ENCODE measurements at places on chromosomes 16 and 17.

- DNase-seq, result no peak
Measured at GRCh38 chr16:22635357-22635761, 124.7 kb downstream of the NPIPB5 start.

- no peak for DNase-seq
Measured at GRCh38 chr16:9521749-9522370, 430.4 kb downstream of the HAPSTR1 start.

DNA sequence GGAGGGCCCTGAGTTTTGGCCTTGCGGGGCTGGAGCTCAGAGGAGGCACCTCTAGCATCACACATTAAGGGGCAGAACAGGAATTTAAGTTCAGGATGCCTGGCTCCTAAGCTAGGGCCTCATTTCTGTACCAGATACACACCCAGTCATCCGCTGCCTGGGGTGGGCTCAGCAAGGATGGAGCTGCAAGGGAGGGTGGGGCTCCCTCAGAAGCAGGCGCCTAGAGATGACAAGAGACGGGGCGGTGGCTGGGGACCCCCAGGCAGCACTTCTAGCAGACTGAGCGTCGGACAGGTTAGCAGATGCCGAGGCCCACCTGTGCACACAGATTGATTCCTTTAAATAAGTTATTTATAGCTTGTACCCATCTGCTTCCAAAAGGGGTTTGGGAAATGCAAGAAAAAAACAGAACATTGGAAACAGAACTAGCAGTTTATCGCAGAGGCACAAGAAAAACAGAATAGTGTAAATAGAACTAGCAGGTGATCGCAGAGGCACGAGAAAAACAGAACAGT is 47.6 kb upstream of the CBFA2T3 start:
- DNase-seq, result no peak

GRCh38 chr16:56450275-56450985 is 702 bp downstream of the NUDT21 start:
- DNase-seq, result no peak

GRCh38 chr17:17677299-17678040 is 3.8 kb upstream of the RAI1 start:
- no peak for DNase-seq

DNA sequence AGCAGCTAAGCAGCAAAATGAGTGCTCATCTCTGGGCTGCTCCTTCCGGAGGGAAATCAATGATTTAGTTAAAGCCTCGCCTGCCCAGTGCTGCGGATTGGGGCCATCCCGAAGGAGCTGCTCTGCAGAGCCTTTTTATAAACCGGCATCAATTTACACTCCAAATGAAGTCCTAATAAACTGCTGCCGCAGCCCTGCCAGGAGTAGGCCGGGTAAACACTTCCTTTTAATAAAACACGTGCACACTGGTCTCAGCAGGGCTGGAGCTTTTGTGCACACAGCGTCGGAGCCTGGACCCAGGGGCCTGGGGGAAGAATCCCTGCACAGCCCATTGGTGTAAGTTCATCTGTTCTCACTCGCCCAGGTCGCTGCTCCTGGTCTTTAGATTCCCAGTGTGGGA is 79.6 kb upstream of the HS3ST2 start:
- DNase-seq, result no peak

DNA sequence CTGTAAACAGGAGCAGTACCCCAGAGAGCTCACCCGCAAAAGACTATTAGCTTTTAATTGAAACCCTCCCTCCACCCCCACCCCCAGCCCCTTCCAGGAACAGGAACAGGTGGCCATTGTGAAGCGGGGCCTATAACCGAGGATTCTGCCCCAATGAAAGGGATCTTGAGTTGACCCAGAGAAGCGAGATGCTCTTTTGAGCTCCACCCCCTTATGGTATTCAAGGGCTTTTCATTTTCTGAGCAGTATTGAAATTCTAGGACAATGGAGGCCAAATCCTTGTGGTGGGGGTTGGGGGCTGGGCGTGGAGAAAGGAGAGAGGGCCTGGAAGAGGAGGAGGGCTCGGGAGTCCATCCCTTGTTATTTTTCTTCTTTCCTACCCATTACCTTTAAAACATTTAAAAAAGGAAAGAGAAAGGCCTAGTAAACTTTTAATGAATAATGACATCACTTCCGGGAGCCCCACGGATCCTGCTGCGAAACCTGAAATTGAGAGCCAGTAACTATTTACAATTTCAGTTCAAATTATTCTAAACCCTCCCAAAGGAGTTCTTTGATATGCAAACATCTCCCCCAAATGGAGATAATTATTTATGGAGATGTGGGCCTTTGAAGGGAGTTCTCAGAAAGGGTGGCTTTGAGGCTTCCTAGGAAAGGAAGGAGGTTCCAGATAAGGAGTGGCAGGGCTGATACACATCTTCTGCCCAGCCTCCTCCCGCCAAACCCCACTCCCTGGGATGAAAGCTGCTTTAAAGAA is 30.5 kb downstream of the HS3ST3B1 start:
- no peak for DNase-seq

- no peak for DNase-seq
Measured at GRCh38 chr16:5020551-5020950, 13.2 kb downstream of the NAGPA start.

DNA sequence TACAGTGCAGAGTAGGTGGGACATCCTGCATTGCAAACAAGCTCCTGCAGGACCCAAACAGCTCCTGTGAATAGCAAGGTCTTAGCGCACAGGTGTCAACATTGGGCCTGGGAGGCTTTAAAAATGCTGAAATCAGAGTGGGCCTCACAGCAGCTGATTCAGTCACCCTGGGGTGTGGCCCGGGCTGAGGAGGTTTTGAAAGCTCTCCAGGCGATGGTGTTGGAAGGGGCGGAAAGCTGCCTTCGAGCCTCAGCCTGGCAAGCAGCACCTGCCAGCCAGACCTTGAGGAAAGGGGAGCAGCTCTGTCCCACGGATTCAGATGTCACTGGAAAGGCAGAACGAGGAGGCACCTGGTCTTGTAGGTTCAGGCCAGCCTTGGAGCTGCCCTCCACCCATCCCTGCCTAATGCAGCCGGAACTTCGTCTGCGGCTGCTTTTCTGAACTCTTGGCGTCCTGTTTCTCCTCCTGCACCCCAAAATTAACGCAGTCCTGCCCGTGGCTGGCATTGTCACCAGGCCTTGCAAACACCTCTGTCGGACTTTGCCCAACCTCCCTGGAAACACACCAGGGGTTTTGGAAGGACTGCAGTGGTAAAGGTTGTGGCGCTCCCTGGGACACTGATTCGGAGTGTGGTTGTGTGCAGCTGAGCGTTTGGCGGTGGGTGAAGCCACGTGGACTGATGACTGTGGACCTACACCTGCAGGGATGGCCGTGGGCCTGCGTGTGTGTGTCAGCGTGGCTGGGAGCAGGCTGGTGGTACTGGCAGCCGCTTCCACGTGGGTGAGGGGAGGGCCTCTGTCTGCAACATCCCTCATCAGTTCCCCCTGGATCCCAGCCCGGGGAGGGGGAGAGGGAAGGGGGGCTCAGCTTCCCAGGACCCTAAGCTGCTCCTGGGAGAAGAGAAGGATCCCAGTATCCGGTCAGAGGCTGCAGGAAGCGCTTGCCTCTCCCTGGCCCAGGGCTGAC is 3.4 kb downstream of the NECAB2 start:
- DNase-seq, result no peak

DNA sequence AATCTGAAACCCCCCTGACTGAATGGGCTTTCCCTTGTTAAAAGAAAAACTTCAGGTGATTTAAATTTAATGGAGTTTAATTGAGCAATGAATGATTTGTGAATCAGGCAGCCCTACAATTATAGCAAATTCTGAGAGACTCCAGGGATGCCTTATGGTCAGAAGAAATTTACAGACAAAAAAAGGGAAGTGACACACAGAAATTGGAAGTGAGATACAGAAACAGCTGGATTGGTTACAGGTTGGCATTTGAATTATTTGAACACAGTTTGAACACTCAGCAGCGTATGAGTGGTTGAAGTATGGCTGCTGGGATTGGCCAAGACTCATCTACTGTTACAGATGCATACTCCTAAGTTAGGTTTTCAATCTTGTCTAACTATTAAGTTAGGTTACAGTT is 19.0 kb upstream of the CPHXL start:
- no peak for DNase-seq

DNA sequence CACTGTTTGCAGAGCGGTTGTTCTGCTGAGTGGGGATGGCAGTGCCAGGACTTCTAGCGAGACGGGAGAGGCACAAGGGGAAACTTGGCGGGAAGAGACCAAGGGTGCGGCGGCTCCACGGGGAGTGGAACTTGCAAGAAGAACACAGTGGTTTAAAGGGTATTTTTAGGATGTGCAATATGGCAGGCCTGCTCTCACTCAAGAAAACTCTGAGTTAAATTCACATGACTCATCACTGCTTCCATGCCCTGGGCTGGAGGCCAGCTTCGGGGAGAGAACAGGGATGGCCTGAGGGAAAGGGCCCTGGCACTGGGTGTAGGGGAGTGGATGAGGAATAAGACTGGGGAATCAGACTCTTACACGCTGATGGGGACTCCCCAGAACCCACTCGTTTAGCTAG is 13.3 kb upstream of the CD300LD start:
- DNase-seq, result no peak

DNA sequence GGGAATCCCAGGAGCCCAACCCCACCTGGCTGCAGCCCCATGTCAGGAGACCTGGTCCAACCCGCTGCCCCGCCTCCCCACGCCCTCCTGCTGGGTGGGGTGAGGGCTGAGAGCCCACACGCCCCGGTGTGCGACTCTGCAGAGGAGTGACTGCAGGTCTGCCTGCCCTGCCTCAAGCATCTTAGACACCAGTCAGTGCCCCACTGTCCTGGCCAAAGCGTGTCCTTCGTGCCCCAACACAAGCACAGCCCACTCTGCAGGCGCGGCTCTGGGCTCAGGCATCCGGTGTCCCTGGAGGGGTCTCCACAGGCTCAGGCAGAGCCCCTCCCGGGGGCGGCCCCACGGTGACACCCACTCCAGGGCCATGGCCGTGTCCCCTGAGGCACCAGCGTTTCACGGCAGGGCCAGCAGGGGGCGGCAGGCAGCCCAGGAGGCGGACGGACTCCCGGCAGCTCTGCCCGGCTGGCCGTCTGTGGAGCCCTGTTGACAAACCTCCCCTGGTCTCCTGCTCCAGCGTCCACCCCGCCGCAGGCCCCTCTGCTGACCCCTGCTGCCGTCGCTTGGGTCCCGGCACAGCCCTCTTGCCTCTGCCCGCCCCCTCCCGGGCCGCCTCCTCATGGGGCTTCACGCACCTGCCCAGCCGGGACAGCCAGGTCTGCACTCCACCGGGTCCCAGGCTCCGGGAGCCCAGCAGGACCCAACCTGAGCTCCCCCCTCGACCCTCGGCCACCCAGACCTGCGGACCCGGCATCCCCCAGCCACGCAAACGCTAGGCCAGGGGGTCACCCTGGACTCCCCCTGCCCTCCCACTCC is 8.6 kb upstream of the UBE2I start:
- DNase-seq, result no peak

Data from muscle of arm (tissue), 14 donors.